ENCODE measurements at places on chromosomes 6 and 20.
A peak's percentile ranks its signal among the peaks of the same experiment; 100 is the strongest.

- no peak for DNase-seq
Observed at GRCh38 chr6:146741609-146742008, 142.8 kb downstream of the ADGB start.

GRCh38 chr6:125485757-125486156 lies 184.0 kb upstream of the HDDC2 start:
- DNase-seq: peak; percentile 10

- DNase-seq: no peak
Observed at GRCh38 chr6:150659046-150659763, 59.5 kb downstream of the PLEKHG1 start.

GRCh38 chr6:53109612-53110011 lies 39.0 kb downstream of the GCM1 start:
- DNase-seq: no peak

GRCh38 chr20:33370291-33370690 lies 31.0 kb downstream of the CDK5RAP1 start:
- DNase-seq: peak; percentile 47

- no peak for DNase-seq
Observed at GRCh38 chr6:117573006-117573680, 29.2 kb downstream of the GOPC start.

- no peak for DNase-seq
Observed at GRCh38 chr6:159390381-159390780, 221.2 kb downstream of the FNDC1 start.

DNA sequence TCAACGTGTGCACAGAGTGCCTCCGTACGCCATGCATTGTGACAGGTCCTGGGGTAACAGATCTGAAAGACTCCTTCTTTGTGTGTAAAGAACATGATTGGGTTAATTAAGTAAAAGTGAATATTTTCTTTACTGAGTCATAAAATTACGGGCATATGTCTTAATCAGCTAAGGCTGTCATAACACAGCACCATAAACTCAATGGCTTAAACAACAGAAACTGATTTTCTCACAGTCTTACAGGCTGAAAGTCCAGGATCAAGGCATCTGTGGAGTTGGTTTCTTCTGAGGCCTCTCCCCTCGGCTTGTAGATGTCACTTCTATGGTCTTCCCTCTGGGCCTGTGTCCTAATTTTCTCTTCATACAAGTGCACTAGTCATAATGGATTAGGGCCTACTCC lies 176.9 kb downstream of the MTFR2 start:
- no peak for DNase-seq

GRCh38 chr6:53014063-53014462 lies 19.0 kb upstream of the GSTA4 start:
- peak; percentile 20 for DNase-seq

- DNase-seq: no peak
Observed at GRCh38 chr6:16713597-16713996, 47.7 kb downstream of the ATXN1 start.

DNA sequence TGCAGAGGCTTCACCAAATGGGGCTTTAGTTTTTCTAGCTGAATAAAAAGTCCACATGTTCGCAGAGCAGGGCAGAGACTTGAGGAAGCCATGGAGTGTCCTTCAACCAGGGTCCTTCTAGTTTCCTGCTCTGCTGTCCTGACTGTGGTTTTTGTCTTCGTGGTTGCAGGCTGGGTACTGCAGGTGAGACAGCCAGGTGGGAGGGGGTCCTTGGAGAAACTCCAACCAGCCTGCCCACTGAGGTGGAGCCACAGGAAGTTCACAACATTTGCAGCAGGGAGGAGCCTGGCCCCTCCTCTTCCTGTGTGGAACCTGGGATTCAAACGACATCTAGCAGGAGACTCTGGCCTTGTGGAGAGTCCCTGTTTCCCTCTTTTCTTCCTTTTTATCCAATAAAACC lies 68.8 kb upstream of the MYLIP start:
- DNase-seq: no peak

- peak; percentile 74 for DNase-seq
Observed at GRCh38 chr6:41560431-41561192, 14.4 kb downstream of the FOXP4 start.

GRCh38 chr6:110183292-110183885 lies 3.2 kb downstream of the CDC40 start:
- DNase-seq: no peak

Measured in MV-4-11 (cell line).